ENCODE measurements at places on chromosomes 4 and X. TPM values are rescaled to one million over a fixed set of nuclear protein-coding genes. Genes with fewer than 3 reads are reported as not detected.

DNA sequence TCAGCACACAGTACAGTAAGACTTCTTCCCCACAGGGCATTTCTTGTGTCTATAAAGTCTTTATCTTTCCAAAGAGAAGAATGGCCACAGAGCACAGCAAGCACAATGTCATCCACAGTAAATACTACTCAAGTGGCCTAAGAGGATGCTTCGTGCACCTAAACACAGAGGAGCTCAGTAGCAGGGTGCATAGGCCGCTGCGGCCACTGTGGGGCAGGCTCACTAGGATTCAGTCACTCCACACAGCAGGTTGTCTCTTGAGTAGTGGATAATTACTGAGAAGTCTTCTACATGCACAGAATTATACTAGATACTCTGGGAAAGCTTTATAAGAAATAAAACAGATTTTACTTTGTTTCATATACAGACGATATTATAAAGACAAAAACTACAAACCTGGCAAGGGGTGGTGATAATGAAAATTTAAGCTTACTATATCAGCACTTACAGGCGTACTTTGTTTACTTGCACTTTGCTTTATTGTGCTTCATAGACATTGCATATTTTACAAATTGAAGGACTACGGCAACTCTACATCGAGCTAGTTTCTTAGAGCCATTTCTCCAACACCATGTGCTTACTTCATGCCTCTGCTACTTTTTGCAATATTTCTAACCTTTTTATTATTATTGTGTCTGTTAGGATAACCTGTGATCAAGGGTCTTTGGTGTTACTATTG lies 78.5 kb downstream of the PRDM5 start:
- DNase-seq = no peak

Gene DDX53
- not detected for total RNA-seq

Gene ZC4H2
- total RNA-seq = 8.0 TPM

DNA sequence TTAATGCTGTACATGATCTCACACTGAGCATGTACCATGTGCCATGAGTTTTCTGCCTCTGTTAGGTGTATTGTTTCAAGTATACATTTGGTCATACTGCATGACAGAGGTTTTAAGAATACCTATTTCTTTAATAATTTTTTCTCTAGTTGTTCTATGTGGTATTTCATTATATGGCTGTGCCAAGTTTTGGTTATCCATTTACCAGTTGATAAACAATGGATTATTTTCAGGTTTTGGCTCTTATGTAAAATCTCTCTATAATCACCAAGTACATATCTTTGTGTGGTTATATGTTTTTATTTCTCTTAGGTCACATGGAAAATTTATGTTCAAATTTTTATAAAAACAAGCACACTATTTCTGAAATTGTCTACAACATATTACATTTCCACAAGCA lies 221.9 kb downstream of the GPM6A start:
- no peak for DNase-seq

DNA sequence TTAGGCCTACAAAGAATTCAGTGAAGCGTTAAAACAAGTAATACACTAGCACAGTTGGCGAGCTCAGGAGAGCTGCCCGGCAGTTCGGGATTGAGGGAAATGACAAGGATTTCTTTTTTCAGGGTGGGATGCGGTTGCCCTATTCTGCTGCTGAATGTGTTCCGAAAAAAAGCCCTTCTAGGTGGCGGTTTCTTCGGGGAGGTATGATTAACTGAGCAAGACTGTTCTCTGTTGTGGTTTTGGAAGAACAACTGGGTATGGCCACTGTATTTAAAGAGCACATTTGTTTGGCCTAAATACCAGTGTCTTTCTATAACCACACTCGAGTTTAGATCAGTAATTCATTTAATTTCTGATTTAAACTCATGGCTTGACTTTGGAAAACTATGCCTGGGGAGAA lies 459.7 kb upstream of the FAT1 start:
- DNase-seq = no peak

DNA sequence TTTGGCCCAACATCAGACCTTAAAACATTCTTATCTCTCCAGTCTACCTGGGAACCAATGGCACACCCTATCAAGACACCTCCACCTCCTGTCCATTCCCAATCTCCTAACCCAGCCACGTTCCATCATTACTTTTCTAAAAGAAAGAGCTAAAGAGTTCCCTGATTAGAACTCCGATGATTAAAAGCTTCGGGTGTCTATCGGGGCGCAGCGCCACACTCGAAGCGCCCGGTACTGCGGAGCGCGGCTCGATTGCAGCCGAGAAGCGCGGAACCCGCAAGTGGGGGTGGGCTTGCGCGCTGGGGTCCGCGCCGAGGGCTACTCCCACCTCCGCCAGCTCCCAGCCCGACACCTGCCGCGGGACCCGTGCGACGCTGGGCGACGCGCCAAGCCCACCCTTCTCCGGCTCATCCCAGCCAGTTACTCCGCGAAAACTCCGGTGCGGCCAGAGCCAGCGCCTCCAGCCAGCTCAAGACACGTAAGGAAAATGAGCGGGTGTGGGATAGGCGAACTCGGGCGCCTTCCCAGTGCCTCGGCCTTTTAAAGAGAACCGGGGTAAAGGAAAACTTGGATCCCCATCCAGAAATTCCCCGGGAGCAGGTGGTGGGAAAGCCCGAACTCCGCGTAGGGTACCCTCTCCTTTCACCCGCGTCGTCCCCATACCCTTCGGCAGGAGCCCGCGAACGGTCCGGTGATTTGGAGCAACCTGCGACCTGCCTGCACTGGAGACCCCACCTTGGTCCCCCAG lies 593 bp downstream of the NPY1R start:
- peak; percentile 65 for DNase-seq

- no peak for DNase-seq
These were observed at the start of gene NEUROG2 for GRCh38 chr4:112516066-112516470. TSS of gene NEUROG2 (minus strand) at chr4:112516180. CDS start at chr4:112515475, 705 bp downstream.

Gene FRG2
- total RNA-seq = not detected

GRCh38 chr4:180455226-180455625 lies 1788.0 kb upstream of the TENM3 start:
- no peak for DNase-seq

DNA sequence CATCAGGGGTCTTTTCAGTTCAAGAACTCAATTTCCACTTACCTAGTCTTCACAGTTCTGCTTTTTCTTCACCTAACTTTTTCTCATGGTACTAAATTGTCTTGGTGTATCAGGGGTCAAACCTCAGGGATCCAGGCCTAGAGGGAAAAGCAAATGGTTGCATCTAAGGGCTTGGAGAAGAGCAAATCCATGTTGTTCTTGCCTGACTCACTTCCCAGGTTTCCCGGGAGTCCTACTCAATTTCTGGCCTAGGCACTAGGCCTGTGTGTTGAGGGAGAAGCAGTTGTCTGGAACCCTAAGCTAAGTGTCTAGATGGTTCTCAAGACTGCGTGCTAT lies 191.9 kb upstream of the STK26 start:
- DNase-seq = no peak

Gene NKX3-2
- 0.57 TPM for total RNA-seq

Gene NAP1L2
- 3.8 TPM for total RNA-seq

DNA sequence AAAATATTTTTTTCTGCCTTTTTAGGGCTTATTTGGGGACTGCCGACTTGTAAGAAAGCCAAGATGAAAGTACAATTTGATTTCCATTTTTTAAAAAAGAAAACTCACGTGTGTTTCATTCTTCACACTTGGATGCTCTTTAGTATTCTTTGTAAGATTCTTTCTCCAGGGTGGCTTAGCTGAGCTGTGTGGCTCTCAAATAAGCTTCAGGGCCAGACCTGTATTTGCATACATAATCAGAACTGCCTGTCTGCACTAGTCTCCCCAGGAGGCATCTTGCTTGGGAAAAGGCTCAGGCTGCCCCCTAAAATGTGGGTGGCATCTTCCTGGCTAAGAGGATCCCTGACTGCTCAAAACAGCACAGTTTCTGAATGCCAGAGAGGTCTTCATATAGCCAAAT lies 498.4 kb downstream of the MID1IP1 start:
- no peak for DNase-seq

GRCh38 chr4:13992975-13993520 lies 365.5 kb upstream of the BOD1L1 start:
- no peak for DNase-seq

GRCh38 chr4:22573198-22573597 lies 57.3 kb upstream of the ADGRA3 start:
- DNase-seq = no peak

DNA sequence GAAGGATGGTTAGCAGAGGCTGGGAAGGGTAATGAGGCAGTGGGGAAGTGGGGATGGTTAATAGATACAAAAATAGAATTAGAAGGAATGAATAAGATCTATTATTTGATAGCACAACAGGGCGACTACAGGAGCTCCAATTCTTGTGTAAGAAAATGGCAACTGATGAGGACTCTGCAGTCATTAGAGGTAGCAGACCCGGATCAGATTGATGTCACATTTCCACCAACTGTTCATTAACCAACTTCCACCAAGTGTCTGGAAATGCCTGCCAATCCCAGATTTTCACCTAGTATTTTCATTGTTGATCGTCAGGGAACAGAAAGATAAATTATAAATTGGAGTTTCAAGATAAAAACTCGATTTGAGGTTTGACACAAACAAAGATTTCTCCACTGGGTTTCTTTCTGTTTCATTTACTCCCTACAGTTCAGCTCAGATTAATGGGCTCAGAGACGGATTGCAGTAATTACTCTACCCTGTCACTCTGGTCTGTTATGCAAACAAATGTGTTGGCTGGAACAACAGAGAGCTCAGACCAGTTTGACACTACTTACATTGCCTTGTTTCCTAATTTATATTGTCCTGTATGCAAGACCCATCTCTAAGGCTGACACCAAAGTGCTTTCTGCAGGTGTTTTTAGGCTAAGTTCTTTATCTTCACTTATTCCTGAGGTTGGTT lies 909.2 kb upstream of the PRKX start:
- no peak for DNase-seq

Gene JCHAIN
- 641 TPM for total RNA-seq

Gene MORF4L2
- total RNA-seq = 143 TPM

GRCh38 chr4:1407657-1408333 lies 1.6 kb upstream of the NKX1-1 start:
- no peak for DNase-seq

- DNase-seq = no peak
These were observed at the start of gene TLR10 for GRCh38 chr4:38782452-38783108. TSS of gene TLR10 (minus strand) at chr4:38782990. CDS start at chr4:38775590, 7,400 bp downstream.

GRCh38 chr4:165834116-165834515 lies 38.9 kb upstream of the TLL1 start:
- DNase-seq = no peak

Gene FGFBP2
- total RNA-seq = 9.4 TPM

- no peak for DNase-seq
These were observed 277.1 kb downstream of the ADGRA3 start for GRCh38 chr4:22238742-22239141.

DNA sequence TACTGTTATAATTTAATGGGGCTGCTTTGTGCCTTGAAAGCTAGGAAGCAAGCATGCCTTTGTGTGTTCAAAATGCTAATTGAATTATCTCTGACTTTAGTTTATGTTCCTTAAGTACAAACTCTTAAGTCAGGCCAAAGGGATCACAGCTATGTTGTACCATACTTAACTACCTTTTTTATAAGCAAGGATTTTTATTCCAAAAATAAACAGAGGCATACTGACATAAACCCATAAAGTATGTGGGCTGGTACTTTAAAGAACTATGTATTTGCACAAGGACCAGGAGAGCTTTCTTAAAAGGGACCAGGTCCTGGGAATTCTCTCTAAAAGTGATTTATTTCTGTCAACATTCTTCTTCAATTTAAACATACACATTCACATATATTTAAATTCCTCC lies 57.8 kb upstream of the HCCS start:
- DNase-seq = no peak

DNA sequence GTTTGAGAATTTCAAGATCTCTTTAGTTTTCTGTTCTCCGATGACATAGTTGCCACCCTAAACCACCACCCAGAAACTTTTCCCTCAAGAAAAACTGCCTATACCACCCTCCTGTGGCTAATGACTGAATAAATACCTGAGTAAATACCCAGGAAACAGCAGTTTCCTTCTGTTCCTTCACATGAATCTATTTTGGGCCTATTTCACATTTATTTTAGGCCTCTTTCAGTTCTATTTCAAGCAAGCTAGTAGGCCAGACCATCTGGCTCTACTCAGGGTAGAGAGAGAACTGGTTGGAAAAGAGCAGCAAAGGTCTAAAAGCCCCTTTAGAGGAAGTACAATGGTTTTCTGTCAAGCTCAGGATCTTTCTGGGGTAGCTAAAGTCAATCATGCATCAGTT lies 23.4 kb downstream of the ARHGEF9 start:
- DNase-seq = no peak

DNA sequence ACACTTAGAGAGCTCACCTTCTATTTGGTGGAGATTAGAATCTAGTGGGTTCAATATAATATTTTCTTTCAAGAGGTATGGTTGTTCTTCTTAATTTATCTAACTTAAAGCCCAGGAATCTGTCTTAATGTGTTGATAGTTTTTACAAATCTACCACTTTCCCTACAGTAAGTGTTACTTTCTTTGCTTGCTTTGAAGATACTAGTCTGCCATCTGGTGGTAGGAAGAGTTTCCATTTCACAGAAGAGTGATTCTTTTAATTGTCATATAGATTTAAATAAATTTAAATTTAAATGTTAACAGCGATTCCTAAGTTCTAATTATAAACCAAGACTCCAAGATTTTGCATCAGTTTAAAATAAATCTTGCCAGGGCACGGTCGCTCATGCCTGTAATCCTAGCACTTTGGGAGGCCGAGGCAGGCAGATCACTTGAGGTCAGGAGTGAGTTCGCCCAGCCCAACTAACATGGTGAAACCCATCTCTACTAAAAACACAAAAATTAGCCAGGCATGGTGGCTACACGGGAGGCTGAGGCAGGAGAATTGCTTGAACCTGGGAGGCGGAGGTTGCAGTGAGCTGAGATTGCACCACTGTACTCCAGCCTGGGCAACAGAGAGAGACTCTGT lies 43.5 kb downstream of the NUDT9 start:
- no peak for DNase-seq

DNA sequence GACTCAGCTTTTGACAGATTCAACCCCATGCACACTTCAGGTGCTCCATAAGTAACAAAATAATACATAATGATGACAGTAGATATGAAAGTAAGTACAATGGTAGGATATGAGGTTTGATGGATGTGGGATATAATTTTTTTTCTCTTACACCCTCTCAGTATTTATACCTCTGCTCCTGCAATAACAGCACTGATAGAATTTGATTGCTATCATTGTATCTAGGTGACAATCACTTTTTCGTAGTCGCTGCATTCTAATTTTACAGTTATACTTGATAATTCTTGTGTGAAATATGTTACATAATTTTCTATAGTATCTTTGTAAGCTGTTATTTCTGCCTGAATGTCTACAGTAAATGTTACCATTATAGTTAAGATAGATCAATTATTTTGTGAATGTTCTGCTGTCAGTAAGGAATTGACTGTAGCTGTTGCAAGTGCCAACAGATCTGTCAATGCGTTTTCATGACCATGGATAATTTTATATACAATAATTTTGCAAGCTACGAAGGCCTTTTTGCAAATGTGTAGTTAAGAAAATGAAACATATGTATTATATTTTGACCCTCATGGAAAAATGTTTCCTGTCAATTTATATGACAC lies 128.9 kb downstream of the BANK1 start:
- DNase-seq = no peak

Gene DGAT2L6
- total RNA-seq = not detected

GRCh38 chrX:102712981-102713625 lies 855 bp downstream of the GPRASP2 start:
- DNase-seq = no peak

All from spleen (tissue), 13 donors.